ENCODE measurements at places on chromosomes 7 and 10.

- no peak for DNase-seq
Observed at GRCh38 chr10:83685458-83685857, 453.9 kb upstream of the GHITM start.

- no peak for DNase-seq
Observed at GRCh38 chr7:78742694-78743093, 710.8 kb downstream of the MAGI2 start.

- DNase-seq, result no peak
Observed at GRCh38 chr7:28222636-28223035, 42.0 kb upstream of the JAZF1 start.

- DNase-seq, result no peak
Observed at GRCh38 chr10:60732807-60733516, 45.3 kb upstream of the CDK1 start.

- no peak for DNase-seq
Observed at GRCh38 chr10:110336111-110336721, 31.5 kb upstream of the SMNDC1 start.

- no peak for DNase-seq
Observed at GRCh38 chr10:91887272-91888076, 21.8 kb downstream of the FGFBP3 start.

DNA sequence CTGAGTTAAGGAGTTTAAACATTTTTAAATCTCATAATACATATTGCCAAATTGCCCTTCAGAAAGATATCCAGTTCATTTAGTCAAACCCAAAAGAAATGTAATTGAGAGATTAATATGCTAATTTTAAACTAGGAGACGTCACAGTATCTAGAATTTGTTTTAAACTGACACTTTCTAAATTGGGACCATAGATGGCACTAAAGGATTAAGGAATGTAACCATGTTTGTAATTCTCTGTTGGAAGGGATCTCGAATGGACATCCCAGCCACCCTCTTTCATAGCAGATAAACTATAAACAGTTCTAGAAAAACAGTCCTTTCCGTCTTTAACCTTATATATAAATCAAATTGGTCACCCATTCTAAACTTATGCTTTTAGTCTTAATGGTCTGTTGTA, 30.0 kb upstream of the SAMD9L start:
- no peak for DNase-seq

GRCh38 chr10:42850931-42851330, 68.3 kb downstream of the BMS1 start:
- no peak for DNase-seq

DNA sequence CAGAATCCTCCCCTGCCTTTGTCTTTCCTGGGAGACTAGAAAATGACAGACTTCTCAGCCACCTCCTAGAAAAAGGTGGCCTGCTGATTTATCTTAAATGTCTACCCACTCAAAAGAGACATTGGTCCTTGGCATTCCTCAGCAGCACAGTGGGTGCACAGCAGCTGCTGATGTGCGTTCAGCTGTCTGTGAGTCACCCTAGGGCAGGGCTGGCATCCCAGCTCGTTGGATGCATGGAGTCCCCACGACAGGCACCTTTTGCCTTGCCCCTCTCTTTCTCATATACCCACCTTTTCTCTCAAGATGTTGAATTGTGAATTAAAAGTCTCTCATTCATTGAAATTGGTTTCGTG, 113.0 kb downstream of the DOCK1 start:
- DNase-seq, result no peak

GRCh38 chr7:142669074-142669654, 80.1 kb upstream of the PRSS1 start:
- DNase-seq, result no peak

DNA sequence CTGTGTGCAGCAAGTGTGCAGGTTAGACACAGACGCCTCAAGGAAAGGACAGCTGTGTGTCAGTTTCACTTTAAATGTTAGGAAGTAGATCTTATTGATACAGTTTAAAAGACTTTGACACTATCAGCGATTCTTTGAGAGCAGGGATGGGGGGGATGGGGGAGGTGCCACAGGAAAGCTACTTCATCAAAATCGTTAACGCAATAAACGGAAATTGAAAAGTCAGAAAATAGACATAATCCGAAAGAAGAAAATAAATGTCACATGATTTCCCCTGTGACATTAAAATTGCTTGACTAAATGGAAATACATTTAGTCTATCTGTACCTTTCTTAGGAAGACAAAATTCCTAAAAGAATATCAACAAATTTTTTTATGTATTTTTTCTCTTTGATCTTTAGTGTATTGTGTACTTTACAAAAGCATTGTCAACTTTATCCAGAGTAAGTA, 476 bp upstream of the ZNF33B start:
- DNase-seq, result no peak

DNA sequence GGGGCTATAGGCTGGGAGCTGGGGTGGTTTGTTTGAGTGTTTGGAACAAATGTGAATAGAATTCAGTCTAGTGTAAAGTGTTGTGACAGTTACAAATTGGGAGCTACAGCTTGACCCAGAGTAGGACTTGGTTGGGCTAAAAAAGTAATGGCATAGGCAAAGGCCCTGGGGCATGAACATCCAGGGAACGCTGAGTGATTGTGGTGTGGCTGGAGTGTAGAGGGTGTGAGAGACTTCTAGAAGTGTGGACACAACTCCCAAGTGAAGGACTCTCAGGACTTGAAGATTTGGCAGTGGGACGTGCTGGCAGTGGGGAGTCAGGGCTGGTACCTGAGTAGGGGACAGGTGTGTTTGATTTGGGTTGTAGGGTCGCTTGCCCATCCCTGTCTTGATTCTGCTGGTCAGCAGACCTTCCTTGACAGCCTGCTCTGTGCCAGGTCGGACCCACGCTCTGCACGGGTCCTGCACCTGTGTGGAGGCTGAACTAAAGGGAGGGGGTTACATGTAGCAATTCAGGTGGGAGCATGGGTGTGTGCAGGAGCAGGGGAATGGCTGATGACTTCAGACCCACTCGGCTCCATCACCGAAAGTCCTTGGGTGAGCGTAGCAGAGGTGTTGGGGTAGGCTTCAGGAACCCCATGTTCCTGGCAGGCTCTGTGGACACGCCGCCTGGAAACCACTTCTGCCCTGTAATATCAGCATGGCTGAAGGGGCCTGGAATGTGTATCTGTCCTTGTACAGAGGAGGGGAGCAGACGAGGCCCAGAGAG, 43.3 kb downstream of the ZMIZ1 start:
- no peak for DNase-seq

All from coronary artery (tissue), 2 donors.